ENCODE measurements at places on chromosomes 11 and 22.
A peak's percentile ranks its signal among the peaks of the same experiment; 100 is the strongest.

- no peak for DNase-seq
These were observed 61.5 kb downstream of the MSANTD4 start for GRCh38 chr11:105960252-105961245.

GRCh38 chr11:19259487-19260345 is 19.0 kb upstream of the E2F8 start:
- DNase-seq, result peak; percentile 2

DNA sequence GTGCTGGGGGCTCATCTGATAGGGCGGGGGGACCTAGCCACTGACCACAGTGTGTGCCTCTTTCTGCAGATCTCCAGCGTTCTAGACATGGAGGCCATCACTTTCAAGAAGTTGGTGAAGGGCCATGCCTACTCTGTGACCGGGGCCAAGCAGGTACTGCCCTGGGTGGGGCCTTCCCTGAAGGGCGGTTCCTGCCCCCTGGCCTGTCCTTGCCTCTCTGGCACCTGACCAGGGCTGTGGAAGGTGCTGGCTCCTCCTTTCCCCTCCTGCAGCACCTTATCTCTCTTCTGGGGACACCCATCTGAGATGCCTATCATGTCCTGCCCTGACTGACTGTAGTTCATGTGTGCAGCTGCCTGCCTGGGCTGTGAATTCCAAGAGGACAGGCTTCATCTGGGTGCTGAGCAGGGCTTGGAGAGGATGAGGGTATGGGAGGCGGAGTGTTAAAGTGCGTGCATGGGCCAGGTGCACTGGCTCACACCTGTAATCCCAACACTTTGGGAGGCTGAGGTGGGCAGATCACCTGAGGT is 5.5 kb downstream of the CAPN1 start:
- DNase-seq, result no peak

GRCh38 chr11:124625504-124626168 is 3.0 kb downstream of the TBRG1 start:
- no peak for DNase-seq

- DNase-seq, result no peak
These were observed 32.9 kb downstream of the LRRC32 start for GRCh38 chr11:76637491-76638269.

- DNase-seq, result no peak
These were observed 125.5 kb downstream of the BBOX1 start for GRCh38 chr11:27166130-27166529.

DNA sequence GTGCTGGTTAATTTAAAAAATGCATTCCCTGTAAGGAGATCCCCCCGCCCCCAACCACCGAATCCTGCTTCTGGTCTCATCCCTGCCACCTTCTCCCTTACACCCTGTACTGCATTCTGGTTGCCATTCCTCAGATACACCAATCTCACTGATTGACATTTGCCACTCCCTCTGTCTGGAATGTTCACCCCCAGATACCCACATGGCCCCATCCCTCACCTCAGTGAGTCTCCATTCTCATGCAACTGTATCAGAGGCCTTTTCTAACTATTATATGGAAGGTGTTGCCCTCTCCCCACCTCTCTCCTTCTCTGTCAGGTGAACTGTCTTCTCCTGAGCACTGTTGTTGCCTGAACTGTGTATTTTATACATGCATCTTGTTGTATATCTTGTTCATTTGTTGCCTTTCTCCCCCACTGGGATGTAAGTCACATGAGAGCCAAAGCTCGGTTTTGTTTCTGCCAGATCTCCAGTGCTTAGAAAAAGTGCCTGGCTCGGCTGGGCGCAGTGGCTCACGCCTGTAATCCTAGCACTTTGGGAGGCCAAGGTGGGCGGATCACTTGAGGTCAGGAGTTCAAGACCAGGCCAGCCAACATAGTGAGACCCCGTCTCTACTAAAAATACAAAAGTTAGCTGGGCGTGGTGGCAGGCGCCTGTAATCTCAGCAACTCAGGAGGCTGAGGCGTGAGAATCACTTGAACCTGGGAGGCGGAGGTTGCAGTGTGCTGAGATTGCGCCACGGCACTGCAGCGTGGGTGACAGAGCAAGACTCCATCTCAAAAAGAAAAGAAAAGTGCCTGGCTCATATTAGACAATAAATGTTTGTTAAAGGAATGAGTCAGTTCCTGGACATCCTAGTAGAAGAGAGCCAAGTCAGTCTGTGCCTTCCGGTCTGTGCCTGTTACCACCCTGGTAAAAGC is 61.0 kb downstream of the TNRC6B start:
- peak; percentile 26 for DNase-seq

- DNase-seq, result no peak
These were observed 1074.9 kb downstream of the FAM181B start for GRCh38 chr11:81658722-81659121.

- no peak for DNase-seq
These were observed 262.0 kb upstream of the PITPNB start for GRCh38 chr22:28180804-28181731.

Data from BJ (cell line).